ENCODE measurements at places on chromosomes 5 and 9.

- DNase-seq, result no peak
Measured at GRCh38 chr9:19521205-19521604, 112.4 kb downstream of the ACER2 start.

DNA sequence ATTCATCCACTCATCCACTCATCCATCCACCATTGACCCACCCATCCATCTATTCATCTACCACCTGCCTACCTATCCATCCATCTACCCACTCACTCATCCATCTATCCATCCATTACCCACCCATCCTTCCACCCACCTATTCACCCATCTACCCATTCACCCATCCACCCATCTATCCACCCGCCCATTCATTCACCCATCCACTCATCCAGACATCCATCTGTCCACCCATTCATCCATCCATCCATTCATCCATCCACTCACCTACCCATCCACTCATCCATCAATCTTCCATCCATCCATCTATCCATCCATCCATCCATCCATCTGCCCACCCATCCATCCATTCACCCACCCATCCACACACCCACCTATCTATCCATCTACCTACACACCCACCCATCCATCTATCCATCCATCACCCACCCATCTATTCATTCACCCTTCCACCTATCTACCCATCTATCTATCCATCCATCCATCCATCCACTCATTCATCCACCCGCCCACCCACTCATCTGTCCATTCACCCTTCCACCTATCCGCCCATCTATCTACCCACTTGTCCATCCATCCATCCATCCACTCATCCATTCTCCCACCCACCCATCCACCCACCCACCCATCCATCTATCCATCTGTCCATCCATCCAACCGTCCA lies 23.2 kb downstream of the PSAT1 start:
- no peak for DNase-seq

GRCh38 chr9:18821788-18822187 lies 211.2 kb downstream of the SAXO1 start:
- DNase-seq, result no peak

- no peak for DNase-seq
Measured at GRCh38 chr9:2127486-2127885, 112.3 kb downstream of the SMARCA2 start.

DNA sequence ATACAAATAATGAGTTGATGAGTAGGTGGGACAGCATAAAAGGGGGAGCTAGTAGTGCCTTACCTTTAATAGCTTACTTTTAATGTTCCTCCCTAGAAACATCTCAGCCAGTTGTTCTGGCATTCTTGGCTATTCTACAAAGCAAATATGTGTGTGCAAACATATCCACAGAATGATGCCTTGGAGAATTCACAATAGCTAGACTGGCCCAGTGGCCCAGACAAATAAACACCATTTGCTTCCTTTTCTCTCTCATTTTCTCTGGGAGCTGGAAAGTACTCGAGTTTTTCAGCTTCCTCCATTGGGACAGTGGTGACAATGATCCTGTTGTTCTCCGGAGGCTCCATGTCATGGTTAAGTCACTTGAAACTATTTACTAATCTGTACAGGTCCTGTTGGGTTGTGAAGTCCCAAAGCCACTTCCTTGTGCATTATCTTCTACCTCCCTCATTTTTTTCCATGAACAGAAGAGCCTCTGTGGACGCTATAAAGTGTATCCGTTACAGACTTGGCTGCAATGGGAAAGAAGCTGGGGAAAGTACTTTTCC lies 122.9 kb downstream of the DMAC1 start:
- no peak for DNase-seq

- no peak for DNase-seq
Measured at GRCh38 chr5:143761663-143762062, 50.3 kb upstream of the HMHB1 start.

DNA sequence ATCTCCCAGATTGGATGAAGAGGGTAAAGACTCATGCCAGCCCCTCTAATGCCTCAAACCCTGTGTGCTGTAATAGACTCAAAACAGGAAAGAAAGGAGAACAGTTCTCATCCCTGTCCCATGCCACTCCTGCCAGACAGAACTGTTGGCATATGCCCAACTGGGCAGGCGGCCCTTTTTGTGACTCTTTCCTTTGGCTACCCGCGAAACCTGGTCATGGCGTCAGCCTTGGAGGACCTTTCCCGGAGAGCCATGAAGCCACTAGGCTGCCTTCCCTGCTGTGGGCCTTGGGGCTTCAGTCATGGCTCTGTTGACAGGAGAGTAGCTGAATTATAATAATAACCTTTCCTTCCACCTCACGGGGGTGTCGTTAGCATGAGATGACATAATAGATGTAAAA lies 75.9 kb upstream of the SEMA6A start:
- DNase-seq, result no peak

- DNase-seq, result peak; percentile 26
Measured at GRCh38 chr5:61450493-61451279, 118.6 kb downstream of the ZSWIM6 start.

DNA sequence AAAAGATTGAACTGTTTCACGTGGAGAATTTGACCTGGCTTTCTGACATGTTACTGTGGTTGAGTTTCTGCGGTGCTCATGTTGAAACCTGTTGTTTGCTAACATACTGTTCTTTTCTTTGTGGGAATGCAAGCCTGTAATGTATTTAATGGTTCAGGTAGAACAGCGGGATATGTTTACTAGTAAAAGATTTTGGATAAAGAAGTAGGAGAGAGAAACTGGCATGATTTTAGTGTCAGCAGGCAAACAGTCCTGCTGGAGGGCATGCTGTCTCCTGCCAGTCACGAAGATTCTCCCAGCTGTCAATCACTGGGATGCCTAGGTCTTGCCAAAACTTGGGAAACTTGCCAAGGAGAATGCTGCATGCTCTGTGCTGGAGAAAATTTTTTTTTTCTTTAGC lies 263.5 kb downstream of the TAF11L14 start:
- DNase-seq, result no peak

- DNase-seq, result no peak
Measured at GRCh38 chr9:127179633-127180441, 57.4 kb upstream of the ANGPTL2 start.

DNA sequence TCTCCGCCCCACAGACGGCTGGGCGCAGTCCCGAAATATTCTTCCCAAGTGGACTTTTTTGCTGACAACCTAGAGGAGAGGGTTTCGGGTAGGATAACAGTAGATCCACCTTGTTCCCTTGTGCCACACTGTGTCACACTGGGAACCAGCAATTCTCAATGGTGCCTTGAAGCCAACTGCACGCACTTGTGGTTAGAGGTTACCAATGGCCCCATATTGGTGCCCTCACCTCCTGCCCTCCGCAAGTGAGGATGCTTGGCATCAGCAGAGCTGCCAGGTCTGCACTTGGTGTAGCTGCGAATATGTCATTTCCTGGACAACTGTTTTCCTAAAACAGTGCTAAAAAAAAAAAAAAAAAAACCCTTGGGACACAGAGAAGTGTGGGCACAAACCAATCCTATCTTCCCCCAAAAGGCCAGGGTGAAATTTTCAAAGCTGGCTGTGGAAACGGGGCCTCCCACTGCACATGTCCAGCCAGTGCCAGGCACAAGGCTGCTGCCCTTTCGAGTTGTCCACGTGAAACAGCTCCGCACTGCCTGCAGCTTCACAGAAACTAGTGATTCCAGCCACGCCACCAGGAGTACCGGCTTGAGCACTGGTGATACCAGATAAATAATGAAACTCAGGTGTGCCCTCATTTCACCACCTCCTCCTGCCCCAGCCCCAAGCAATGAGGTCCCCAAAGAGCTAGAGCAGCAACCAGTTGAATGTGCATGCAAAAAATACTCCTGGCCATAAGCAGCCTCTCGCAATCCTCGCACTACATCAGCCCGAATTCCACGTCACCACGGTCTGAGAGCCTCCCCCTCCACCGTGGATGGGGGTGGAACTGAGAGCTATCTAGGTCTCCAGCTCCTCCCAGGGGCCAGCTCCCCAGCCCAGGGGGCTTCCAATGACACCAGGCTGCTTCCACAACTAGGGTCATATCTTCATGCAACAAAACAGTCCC lies 51.2 kb downstream of the USP20 start:
- DNase-seq, result no peak

DNA sequence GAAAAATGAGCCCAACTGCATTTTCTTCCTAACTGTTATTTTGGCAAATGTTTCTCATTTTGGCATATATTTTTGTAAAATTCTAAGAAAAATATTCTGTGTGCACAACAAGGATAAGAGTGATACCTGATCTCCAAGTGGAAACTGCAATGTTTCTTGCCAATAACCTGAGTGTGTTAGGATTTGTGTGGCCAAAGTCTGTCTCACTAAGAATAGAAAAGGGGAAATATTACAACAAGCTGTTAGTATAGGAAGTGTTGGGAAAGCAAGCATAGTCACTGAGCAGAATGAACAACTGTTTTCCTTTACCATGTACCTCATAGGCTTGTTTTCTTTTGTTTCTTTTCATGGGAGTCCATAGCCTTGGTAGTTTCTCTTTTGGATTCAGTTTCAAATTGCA lies 624.2 kb downstream of the MTRR start:
- no peak for DNase-seq

- no peak for DNase-seq
Measured at GRCh38 chr5:33441241-33442177, 744 bp downstream of the TARS1 start.

DNA sequence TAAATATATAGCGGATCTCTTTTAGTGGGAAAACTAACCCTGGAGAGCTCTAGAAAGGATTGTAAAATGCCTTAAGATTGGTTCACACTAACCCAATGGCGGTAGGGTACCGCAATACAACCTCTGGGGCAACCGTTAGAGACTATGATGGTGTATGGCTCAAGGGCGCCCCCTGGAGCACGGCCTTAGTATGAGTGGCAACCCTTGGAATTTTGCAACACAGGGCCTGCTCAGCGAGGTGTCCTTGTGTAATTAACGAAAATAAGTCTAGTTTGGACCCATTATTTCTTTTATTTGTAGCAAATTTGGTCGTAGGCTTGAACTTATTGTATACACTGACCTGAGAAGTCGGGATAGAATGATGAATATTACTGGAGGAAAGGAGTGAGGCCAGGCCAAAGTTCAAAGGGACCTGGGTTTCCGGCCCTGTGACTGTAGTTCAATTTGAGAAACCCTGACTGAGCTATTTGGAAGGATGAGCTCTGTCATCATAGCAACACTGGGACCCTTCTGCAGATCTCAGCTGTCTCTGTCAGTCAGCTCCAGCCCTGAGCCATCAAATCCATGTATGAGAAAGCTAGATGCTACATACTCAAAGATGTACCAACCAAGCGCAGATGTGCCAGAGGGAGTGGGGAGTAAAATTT lies 54.8 kb downstream of the CAMK4 start:
- DNase-seq, result no peak

GRCh38 chr9:128690684-128691034 lies 1.6 kb downstream of the SET start:
- DNase-seq, result no peak

GRCh38 chr9:128323212-128323730 lies 632 bp downstream of the COQ4 start:
- no peak for DNase-seq

All from NCI-H774 (cell line).